ENCODE measurements at places on chromosomes 2 and 18. TPM values are rescaled to one million over a fixed set of nuclear protein-coding genes. Genes with fewer than 3 reads are reported as not detected.

Gene GKN2
- 2.2 TPM for total RNA-seq

Gene NAPG
- total RNA-seq: 9.8 TPM

Gene C1QL2
- 0.53 TPM for total RNA-seq

Gene GULP1
- total RNA-seq: 27.5 TPM

Gene ERFE
- total RNA-seq: 9.1 TPM
